HuH-7 (cell line): ENCODE measurements at places on chromosomes 7 and 10.

DNA sequence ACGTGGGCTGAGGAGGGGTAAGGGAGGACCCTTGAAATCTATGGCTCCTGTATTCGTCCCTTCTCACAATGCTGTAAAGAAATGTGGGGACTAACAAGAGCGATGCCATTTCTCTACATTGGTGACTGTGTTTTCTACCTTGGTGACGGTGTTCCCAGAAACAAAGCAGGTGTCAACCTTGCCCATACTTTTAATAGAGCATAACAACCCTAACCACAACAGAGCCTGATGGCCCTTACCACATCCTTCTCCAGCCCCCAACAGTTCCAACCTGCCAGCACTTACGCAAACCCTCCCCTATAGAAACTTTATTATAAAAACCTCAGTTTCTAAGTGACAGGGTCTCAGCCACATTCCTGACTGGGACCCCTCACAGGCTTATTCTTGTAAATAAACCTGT, 28.2 kb upstream of the ADCYAP1R1 start:
- DNase-seq, result no peak

GRCh38 chr10:45368181-45368580, 5.8 kb upstream of the ALOX5 start:
- DNase-seq, result no peak

DNA sequence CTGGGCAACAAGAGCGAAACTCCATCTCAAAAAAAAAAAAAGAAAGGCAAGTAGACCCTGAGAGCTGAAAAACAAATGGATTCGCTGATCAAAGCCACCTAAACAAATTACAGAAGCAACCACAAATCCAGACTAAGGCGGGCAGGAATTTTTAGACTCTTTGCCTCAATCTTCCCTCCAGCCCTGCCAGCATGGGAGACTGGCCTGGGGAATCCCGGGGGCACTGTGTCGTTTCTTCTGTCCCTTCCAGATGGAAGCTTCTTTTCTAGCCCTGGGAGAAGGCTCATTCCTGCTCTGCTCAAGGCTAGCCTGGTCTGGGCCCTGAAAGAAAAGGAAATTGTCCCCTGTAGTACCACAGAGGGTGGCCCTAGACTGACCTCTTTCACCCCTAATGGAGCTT, 15.6 kb upstream of the SERPINE1 start:
- no peak for DNase-seq

- DNase-seq, result no peak
These were observed 88.1 kb upstream of the IFRD1 start for GRCh38 chr7:112362053-112362650.

DNA sequence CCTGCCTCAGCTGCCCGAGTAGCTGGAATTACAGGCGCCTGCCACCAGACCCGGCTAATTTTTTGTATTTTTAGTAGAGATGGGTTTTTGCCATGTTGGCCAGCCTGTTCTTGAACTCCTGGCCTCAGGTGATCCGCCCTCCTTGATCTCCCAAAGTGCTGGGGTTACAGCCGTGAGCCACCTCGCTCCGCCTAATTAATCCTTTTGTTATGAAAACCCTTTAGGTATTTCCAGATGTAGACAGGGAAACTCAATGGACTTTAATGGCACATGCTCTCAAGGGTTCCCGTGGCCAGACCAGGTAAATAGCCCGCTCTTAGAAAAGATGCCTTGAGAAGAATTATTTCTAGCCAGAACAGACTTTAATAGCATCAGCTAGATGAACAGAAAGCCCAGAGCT, 19.7 kb upstream of the EXOC4 start:
- no peak for DNase-seq

GRCh38 chr7:124201768-124202349, 169.0 kb upstream of the TMEM229A start:
- DNase-seq, result no peak

DNA sequence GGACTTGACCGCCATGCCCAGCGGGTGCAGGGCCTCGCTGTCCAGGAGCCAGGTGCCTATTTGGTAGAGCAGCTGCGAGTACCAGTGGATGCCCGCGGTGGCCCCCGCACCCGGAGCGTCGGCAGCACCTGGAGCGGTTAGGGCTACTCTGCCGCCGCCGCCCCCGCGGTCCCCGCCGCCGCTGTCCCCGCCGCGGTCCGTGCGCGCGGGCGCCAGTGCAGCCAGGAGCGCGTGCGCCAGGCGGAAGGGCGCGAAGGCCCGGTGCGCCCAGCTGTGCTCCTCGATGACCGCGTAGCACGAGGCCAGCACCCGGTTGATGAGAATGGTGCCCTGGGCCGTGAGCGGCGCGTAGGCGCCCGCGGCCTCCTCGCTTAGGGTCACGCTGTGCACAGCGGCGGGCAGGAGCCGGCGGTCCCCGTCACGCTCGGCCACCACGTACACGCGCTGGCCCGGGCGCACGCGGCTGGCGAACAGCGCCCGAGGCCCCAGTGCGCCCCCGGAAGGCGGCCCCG, 9.3 kb downstream of the SHH start:
- DNase-seq, result no peak

GRCh38 chr10:7971949-7972348, 82.5 kb upstream of the GATA3 start:
- DNase-seq, result no peak
